ENCODE measurements at places on chromosomes 12 and 14.
A peak's percentile ranks its signal among the peaks of the same experiment; 100 is the strongest.

- DNase-seq = no peak
Measured at GRCh38 chr14:99063620-99064225, 208.3 kb downstream of the BCL11B start.

GRCh38 chr14:104707608-104708595 lies 16.1 kb upstream of the ADSS1 start:
- DNase-seq = no peak

- no peak for DNase-seq
Measured at GRCh38 chr14:83757916-83758315, 1772.0 kb upstream of the FLRT2 start.

GRCh38 chr14:77988096-77988870 lies 181.9 kb upstream of the NRXN3 start:
- DNase-seq = no peak

GRCh38 chr12:89350630-89351488 lies 1.4 kb downstream of the DUSP6 start:
- peak; percentile 26 for DNase-seq

DNA sequence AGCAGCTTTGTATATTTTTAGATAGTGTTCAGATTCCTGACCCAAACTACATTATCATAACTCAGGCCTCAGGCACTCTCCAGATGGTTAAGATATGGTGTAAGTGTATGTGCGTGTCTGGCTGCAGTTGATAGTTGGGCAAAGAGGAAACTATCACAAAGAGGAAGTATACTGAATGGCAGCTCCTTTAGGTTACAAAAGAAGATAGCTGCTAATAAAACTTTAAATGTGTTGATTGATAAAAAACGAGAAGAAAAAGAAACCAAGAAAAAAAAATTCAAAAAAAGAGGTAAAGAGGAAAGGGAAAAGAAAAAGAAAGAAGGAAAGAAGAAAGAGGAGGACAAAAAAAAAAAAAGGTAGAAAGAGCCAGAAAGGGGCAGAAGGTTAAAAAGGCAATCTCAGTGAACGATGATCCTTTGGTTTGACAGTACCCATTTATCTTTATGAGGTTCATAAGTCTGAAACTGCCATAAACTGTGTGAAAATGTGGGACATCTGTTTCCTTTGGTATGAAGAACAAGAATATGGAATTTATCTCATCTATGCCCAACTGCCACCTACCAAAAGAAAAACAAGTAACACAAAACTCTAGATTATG lies 42.2 kb downstream of the TAOK3 start:
- no peak for DNase-seq

DNA sequence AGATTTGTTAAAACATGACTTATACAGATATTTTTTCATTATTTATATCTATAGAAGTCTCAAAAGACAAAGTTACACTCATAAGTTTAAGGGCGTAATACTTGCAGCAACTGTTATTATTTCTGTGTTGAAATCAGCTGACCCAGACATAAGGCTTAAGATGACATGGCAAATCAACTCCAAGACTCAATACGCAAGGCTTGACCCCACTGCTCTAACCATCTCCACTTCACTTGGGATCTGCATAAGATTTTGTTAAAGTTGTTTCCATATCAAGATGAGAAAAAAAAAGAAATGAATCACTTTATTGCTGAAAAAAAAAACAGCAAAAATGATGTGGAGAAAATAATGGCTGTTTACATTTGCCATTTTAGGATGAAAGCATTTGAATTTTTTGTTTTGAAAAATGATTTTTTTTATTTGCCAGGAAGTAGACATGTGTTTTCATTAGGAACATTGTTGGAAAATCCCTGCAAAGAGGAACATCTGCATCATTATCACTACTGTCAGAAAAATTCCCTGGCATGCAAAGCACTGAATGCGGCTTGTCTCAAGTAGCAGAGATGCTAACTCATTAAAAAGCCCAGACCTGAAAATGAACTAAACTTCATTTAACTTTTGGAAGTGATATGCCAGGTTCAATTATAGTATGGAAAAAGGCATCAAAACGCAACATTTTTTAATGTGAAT lies 73.5 kb downstream of the LIN7A start:
- no peak for DNase-seq

- DNase-seq = no peak
Measured at GRCh38 chr14:60313093-60313492, 64.1 kb downstream of the PPM1A start.

- DNase-seq = no peak
Measured at GRCh38 chr14:82796086-82796485, 1262.4 kb upstream of the SEL1L start.

GRCh38 chr12:32876004-32876403 lies 20.6 kb downstream of the PKP2 start:
- DNase-seq = no peak
